NCI-H1930 (cell line): ENCODE measurements at places on chromosomes 1 and 21.

- no peak for DNase-seq
Observed at GRCh38 chr1:97200595-97200994, 479.0 kb downstream of the PTBP2 start.

DNA sequence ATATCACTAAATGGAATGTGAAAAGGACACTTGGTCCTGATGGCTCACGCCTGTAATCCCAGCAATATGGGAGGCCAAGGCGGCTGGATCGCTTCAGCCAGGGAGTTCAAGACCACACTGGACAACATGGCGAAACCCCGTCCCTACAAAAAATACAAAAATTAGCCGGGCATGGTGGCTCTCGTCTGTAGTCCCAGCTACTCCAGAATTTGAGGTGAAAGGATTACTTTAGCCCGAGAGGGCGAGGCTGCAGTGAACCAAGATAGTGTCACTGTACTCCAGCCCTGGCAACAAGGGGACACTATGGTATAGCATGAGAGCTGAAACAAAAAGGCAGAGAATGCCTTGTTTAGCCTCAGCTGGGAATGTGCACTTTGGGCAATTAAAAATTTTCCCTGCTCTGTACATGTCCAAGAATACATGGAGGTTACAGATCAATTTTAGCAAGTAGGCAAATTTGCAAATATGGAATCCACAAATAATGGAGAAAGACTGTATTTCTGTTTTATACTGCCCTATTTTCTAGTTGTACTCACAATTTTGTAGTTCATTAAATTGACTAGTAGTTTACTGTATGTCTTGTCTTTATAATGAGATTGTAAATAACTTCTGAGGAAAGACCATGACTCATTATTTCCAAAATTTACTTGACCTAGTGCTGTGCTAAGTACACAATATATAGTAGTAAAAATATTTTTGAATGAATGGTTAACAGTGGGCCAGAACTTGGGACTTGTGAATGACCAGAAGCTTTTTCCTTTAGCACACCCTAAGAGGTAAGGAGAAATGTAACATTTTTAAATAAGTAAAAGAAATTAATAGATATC, 2.0 kb upstream of the ANGEL2 start:
- no peak for DNase-seq

DNA sequence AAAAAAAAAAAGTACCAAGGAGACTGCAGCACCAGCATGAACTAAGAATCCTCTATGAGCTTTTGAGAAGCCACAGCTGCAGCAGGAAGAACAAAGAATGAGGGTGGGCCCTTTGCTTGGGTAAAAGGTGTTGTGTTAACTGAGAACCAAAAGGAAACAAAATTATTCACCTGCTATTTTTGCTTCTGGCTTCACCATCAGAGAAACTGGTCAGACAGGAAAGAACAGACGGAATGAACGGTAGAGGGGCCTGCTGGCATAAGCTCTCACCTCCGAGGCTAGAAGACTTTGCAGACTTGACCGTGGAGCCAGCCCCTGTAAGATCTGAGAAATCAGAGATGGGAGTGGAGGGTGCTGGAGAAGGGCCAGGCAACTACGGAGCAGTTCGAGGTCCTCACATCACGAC, 27.6 kb downstream of the IL10RB start:
- no peak for DNase-seq

GRCh38 chr1:224534731-224535130, 81.4 kb upstream of the CNIH3 start:
- DNase-seq = no peak

GRCh38 chr1:59225594-59226316, 71.1 kb upstream of the FGGY start:
- no peak for DNase-seq

- DNase-seq = no peak
Observed at GRCh38 chr1:159207774-159208173, 3.1 kb downstream of the ACKR1 start.
